Choroid plexus epithelial cell (primary cell): ENCODE measurements at places on chromosomes 7 and 10.

GRCh38 chr7:83684928-83685327, 36.0 kb upstream of the SEMA3E start:
- DNase-seq, result peak; percentile 7

DNA sequence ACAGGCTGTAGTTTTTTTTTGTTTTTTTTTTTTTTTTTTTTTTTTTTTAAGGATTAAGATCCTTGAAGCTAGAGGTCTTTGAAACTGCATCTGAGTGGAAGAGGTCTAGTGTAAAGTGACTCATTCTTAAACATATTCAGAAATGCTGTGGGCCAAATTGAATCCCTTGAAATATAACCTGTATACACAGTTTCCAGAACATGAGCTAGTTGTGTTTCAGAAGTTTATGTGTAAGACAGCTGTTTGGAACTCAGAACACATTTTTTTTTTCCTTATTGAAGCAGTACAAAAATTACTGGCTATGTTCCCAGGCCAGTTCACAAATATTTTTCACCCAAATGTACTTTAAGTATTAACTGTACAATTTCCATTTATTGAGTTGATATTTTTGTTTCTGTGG, 67.9 kb downstream of the PPP1R9A start:
- DNase-seq, result peak; percentile 57

DNA sequence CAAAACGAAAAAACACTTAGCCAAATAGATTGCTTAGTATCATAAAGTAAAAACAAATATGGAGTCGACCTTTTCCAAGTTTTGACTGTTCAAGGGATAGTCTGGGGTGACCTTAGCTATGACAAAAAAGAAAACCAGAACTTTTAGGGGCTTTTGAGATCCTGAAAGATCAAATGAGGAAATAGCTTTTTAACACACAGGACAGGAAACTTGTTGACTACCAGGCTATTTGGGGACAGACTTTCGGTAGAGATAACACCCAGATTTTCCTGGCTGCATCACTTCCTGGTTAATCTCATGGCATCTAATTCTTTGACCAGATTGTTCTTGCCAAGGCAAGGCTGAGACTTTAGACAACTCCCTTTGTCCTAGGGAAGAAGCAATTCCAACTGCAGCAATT, 34.5 kb upstream of the EGR2 start:
- no peak for DNase-seq

- no peak for DNase-seq
These were observed 26.7 kb upstream of the BMPR1A start for GRCh38 chr10:86729677-86730076.

DNA sequence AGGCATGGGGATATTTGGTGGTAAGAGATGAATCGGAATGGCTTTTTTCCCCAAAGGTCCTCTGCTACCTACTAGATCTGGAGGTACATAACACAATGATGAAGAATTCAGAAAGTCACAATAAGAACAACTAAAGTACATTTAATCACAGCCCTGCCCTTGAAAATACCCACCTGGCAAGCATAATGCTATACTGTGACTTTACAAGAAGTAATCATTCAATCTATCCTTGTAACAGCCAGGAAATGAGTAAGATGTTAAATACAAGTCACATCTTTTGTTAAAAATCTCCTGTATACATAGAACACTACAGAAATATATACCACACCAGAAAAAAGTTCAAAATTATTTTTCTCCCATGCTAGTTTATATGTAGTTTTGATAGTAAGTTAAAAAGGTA, 108.3 kb upstream of the ABCB5 start:
- DNase-seq, result no peak

GRCh38 chr7:90690159-90690858, 94.2 kb downstream of the CDK14 start:
- DNase-seq, result no peak

- no peak for DNase-seq
These were observed 29.5 kb downstream of the BUB3 start for GRCh38 chr10:123183724-123184123.

DNA sequence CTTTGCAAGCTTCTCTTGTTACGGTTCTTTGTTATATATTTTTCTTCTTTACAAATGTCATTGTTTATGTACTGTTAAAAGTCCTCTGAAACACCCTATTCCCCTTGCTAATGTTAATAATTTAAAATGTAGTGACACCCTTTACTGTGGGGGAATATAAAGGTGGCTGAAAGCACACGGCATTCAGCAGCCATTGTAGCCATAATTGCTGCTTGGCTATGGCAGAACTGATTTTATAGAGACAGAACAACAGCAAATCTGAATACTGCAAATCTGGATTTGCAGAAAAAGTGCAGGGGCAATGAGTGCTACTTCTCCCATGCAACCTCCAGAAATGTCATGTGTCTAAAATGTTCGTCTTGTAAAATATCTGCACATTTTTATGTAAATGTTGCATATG, 3.7 kb upstream of the WASL start:
- DNase-seq, result no peak

- DNase-seq, result peak; percentile 30
These were observed 9.2 kb downstream of the LAMB4 start for GRCh38 chr7:108120933-108121332.

DNA sequence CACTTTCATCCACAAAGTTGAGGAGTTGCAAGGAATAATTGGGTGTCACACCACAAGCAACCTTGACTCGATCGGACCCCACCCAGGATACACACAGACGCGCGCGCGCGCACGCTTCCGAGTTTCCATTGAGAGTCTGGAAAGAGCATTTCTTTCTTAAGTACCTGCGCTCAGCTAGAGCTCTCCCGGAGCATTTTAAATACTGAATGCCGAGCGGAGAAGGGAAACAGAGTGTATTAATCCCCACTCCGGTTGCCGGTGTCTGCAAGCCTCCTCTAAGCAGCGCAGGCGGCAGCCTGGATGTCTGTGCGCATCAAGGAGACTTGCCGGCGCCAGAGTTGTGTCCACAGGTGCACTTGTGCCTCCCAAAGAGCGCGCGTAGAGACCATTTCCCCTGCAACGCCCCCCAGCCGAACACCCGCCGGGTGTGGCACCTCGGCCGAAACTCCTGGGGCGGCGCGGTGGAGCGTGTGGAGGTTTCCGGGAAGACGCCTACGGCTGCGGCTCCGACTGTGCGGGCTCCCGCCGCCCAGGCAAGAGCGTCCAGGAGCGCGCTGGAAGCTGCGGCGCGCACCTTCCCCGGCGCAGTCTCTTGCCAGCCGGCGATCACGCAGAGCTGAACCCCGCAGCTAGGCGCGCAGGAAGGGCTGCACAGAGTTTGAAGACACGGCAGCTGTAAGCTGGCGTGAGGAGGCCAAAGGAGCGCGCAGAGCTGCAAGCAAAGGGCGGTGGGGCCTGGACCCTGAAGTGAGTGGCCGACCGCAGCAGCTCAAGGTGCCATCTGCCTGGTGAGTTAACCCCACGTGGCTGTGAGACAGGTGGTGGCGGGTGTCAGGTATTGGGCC, 1.1 kb upstream of the FEZF1 start:
- peak; percentile 29 for DNase-seq

DNA sequence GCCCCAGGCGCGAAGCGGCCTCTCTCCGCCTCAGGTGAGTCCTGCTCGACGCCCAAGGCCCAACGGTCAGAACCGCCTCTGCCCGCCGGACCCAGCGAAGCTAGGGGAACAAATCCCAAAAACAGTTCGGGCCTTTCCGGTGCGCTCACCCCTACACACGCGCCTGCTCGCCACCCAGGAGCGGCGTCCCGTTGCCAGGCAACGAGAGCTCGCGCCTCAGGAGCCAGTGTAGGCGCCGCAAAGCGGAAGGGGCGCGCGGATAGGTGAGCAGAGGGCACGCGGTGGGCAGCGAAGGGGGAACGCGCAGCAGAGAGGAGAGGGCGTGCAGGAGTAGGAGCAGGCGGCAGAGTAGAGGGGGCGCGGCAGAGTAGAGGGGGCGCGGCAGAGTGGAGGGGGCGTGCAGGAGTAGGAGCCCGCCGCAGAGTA, at the start of the genes DYDC1 and DYDC2:
Gene DYDC1, minus strand, starts transcription at position 193 of the 426 bp plus-strand sequence. CDS start 4,154 bp downstream, outside the sequence.
Gene DYDC2, plus strand, starts transcription at position 219 of the 426 bp plus-strand sequence. CDS start 5,663 bp downstream, outside the sequence.
- peak; percentile 20 for DNase-seq

GRCh38 chr7:137245186-137245585, 98.3 kb downstream of the PTN start:
- no peak for DNase-seq

DNA sequence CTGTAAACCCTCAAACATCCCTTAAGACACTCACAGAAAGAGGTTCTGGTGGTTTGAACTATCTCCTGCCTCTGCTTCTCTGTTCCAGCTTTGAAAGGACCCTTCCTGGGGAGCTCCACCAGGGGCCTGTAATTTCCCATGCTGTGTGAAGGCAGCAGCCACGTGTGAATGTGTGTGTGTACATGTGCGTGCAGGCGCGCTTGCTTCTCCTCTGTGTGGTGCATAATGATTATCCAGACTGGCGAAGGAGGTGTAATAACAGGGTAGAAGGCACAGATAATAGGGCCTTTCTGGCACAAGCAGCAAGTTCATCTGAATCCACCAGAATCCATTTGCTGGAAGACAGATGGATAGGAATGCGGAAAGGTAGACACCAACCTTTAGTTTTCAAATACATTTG, 466.5 kb downstream of the GRID1 start:
- no peak for DNase-seq

- DNase-seq, result no peak
These were observed 7.4 kb downstream of the ZNF365 start for GRCh38 chr10:62381385-62382102.

- DNase-seq, result no peak
These were observed 125.8 kb downstream of the CRPPA start for GRCh38 chr7:16295558-16295957.

DNA sequence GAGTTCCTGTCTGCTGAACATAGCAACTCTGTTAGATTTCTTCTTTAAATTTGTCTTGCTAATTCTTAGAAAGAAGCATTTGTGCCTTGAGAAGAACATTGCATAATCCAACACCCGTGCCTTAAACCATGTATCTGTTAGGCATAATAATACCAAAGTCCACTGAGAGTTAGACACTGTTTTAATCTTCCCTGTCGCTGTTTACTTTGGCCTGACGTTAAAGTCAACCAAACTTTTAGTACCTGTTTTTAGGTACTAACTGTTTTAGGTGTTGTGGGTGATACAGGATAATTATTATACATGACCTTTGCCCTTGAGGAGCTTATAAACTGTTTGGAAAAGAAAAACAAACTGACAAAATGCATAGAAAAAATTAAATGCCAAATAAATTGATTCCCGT, 43.6 kb downstream of the KLHDC10 start:
- no peak for DNase-seq

- DNase-seq, result peak; percentile 12
These were observed 36.5 kb upstream of the TMEM140 start for GRCh38 chr7:135111379-135111778.

DNA sequence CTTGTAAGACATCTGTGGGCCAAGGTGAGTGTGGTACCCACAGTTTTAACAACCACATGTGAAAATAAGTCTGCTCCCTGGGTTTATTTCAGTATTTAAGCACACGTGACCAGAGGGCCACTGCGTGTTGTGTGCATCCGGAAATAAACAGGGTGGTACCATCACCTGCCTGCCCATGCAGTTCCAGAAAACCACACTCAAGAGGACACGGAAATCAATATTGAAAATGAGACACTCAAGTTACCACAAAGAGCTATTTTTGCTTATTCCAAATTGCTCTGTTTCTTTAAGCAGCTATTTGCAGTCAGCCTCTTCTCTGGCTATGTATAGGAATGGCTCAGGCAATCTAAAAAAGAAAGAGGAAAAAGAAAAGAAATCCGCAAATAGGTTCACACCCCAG, 71.8 kb upstream of the LOXL4 start:
- DNase-seq, result no peak

- DNase-seq, result peak; percentile 90
These were observed 243.8 kb downstream of the GLI3 start for GRCh38 chr7:41992881-41993867.

GRCh38 chr10:5970066-5970465, 7.3 kb downstream of the IL15RA start:
- DNase-seq, result no peak

- peak; percentile 14 for DNase-seq
These were observed 61.7 kb downstream of the AUTS2 start for GRCh38 chr7:69659983-69660382.

DNA sequence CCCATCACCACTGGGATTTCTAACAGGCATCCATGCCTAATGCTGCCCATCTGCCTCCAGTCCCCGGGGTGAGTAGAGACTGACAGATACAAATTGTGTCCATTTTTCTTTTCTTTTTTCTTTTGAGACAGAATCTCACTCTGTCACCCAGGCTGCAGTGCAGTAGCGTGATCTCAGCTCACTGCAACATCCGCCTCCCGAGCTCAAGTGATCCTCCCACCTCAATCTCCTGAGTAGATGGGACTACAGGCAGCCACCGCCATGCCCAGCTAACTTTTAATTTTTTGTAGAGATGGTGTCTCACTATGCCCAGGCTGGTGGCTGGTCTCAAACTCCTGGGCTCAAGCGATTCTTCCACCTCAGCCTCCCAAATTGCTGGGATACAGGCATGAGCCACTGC, 7.6 kb upstream of the CPN1 start:
- DNase-seq, result no peak

GRCh38 chr7:131574741-131575140, 18.3 kb upstream of the PODXL start:
- peak; percentile 24 for DNase-seq

GRCh38 chr10:117138838-117139580, 939 bp upstream of the VAX1 start:
- DNase-seq, result no peak

- DNase-seq, result peak; percentile 31
These were observed 549 bp downstream of the GPNMB start for GRCh38 chr7:23247046-23247602.

DNA sequence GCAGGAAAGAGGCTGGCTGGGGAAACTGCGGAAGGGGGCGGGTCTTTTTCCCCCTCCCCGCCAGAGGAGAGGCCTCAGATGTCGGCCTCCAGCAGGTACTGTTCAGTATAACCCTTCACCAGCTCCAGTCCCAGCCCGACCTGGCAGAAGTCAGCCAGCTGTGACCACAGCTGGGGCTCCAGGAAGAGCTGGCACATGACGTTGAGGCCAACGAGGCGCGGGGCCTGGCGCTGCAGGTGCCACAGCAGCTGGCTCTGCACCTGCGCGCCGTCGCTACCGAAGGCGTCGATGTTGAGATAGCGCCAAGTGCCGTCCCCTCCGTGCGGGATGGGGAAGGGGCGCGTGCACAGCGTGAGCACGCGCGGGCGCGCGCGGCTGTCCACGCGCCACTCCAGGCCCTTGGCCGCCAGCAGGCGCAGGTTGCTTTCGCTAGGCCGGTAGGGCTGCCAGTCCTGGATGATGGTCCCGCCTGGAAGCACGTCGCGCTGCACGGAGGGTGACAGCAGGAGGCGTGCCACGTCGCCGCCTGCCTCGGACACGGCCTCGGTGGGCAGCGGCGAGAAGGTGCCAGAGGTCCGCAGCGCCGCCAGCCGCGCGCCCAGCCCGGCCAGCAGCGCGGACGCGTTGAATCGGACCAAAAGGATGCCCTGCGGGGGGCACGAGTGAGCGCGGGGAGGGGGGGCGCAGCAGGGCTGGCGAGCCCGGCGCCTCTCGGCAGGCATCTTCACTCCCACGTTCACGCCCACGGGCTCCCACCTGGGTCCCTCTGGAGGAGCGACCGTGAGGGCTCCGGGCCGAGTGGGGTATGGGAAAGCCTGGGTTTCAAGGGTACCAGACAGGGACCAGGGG, 6.9 kb upstream of the VGF start:
- no peak for DNase-seq
